ENCODE measurements at places on chromosomes 3 and 15. TPM values are rescaled to one million over a fixed set of nuclear protein-coding genes. Genes with fewer than 3 reads are reported as not detected.

DNA sequence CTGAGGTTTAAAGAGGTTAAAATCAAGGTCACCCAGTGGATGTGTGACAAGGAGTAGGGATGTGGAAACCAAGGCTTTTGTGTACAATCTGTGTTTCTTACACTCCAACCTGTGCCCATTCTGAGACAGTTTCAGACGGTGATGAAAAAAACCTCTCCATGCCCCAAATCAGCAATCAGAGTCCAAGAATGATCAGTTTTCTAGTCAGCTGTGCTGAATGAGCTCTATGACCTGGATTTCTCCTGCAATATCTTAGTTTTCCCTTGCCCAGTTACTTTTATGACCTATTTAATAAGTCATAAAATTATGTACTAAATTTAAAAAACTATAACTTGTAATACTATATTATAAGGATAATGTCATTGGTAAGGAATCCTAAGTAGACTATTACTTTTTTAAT is 37.5 kb upstream of the CBLB start:
- no peaks in the 10 kb centered on the region for H3K27me3 ChIP-seq
- H3K27ac ChIP-seq: no peak overlapping the region
- no peaks in the 10 kb centered on the region for H3K36me3 ChIP-seq
- H3K4me1 ChIP-seq: peaks cover 14% of the 10 kb centered on the region

GRCh38 chr15:53196242-53196641 is 406.1 kb upstream of the ONECUT1 start:
- DNase-seq: no peak
- no peak overlapping the region for H3K4me3 ChIP-seq
- no peaks in the 10 kb centered on the region for H3K4me1 ChIP-seq
- no peaks in the 10 kb centered on the region for H3K27me3 ChIP-seq
- H3K27ac ChIP-seq: no peak overlapping the region

DUOXA1 gene
- total RNA-seq: 0.30 TPM

- peaks cover 34% of the 10 kb centered on the region for H3K36me3 ChIP-seq
- peak within 1 kb of the TSS; percentile 75 for H3K4me3 ChIP-seq
- H3K27ac ChIP-seq: peak within 1 kb of the TSS; percentile 82
Observed at GRCh38 chr3:48429960-48430707, at the start of gene PLXNB1. PLXNB1 (minus strand) TSS chr3:48430086; CDS start chr3:48424611, 5,475 bp downstream.

DNA sequence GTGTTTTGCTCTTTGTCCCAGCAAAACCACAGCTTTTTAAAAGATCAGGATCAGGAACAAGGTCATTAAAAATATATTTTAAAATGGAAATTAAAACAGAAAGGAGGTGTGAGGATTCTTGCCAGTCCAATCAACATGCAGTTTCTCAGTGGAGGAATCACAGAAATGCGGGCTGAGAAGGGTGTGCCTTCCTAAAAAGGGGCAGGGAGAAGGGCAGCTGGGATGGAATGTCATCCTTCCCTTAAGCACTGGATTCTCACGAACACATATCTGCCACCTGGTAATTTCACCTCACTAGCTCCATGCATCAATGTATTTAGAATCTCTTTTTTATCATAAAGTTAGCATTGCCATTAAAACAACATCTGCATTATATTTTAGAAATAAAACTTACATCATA is 21.4 kb downstream of the ABI3BP start:
- DNase-seq: no peak
- no peak overlapping the region for H3K27ac ChIP-seq
- H3K27me3 ChIP-seq: no peaks in the 10 kb centered on the region
- H3K4me3 ChIP-seq: no peak overlapping the region
- no peaks in the 10 kb centered on the region for H3K4me1 ChIP-seq
- H3K36me3 ChIP-seq: no peaks in the 10 kb centered on the region

DNA sequence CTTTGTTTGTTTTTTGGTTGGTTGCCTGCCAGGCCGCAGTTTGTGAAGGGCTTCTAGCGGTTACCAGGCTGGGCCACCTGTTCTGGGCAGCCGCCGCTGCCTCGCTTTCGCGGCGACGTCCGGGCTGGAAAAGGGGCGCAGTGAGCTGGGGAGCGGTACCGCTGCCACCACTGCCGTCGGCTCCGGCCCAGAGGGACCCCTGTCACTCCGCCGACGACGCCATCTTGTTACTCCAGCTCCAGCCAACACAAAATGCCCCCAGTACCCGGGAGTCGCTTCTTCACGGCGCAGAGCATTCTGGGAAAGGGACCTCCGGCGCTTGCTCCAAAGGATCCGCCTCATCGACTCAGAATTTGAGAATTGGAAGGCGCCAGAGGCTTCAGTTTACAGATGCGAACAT is 238.8 kb downstream of the CDIN1 start:
- no peak for DNase-seq
- H3K27me3 ChIP-seq: no peaks in the 10 kb centered on the region
- no peak overlapping the region for H3K27ac ChIP-seq
- H3K4me3 ChIP-seq: no peak overlapping the region
- H3K36me3 ChIP-seq: no peaks in the 10 kb centered on the region
- no peaks in the 10 kb centered on the region for H3K4me1 ChIP-seq

All from spleen (tissue), 13 donors.